Left ventricle myocardium inferior (tissue), 1 donor: ENCODE measurements at places on chromosomes 16 and 17. TPM values are rescaled to one million over a fixed set of nuclear protein-coding genes. Genes with fewer than 3 reads are reported as not detected.

Gene ABCA5
- 17.1 TPM for total RNA-seq

Gene EFCAB5
- not detected for total RNA-seq

Gene KRT15
- total RNA-seq = not detected

Gene CCDC78
- total RNA-seq = 0.49 TPM

Gene TMIGD1
- total RNA-seq = not detected

Gene CACNG1
- total RNA-seq = not detected

Gene CRISPLD2
- total RNA-seq = 12.8 TPM

Gene ITGAD
- not detected for total RNA-seq

Gene ASB16
- total RNA-seq = 12.9 TPM

Gene QPRT
- total RNA-seq = 20.8 TPM

Gene KRT17
- not detected for total RNA-seq

Gene TNRC6C
- total RNA-seq = 19.7 TPM

Gene KRTAP9-8
- not detected for total RNA-seq

Gene G6PC1
- total RNA-seq = not detected

Gene SMG6
- 22.1 TPM for total RNA-seq

Gene MAPT
- 28.6 TPM for total RNA-seq

Gene CEMP1
- not detected for total RNA-seq

Gene PDPR
- total RNA-seq = 22.2 TPM

Gene ZNF213
- total RNA-seq = 6.2 TPM

Gene MMD
- total RNA-seq = 9.5 TPM
